NCI-H1092 (cell line): ENCODE measurements at places on chromosomes 4 and X.

GRCh38 chrX:120732461-120732860 is 102.6 kb upstream of the C1GALT1C1 start:
- DNase-seq = no peak

GRCh38 chr4:52588097-52588496 is 71.0 kb downstream of the USP46 start:
- DNase-seq = peak; percentile 2

DNA sequence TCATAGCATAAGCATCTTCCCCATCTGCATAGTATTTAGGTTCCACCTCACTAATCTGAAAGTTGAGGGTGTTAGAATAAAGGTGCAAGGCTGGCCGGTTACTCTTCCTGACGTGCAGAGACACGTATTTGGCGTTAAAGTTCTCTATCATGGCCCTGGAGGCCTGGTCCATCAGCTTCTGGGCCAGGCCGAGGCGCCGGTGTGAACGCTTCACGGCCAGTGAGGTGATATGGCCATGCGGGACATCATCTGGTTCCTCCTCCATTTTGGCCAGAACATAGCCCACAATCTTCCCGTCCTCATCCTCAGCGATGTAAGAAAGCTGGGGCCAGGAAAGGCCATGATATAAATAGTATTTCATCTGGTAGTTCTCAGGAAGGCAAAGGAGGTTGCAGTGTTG is 425 bp downstream of the NAA11 start:
- no peak for DNase-seq

GRCh38 chrX:49761481-49761880 is 65.7 kb upstream of the PAGE1 start:
- no peak for DNase-seq

GRCh38 chr4:90994851-90995574 is 867.8 kb downstream of the CCSER1 start:
- DNase-seq = no peak

GRCh38 chr4:53009824-53010223 is 147.7 kb downstream of the RASL11B start:
- DNase-seq = no peak
